ENCODE measurements at places on chromosomes 1 and 21. TPM values are rescaled to one million over a fixed set of nuclear protein-coding genes. Genes with fewer than 3 reads are reported as not detected.

Gene OR10K1
- not detected for polyA plus RNA-seq

Gene SYCP1
- 0.66 TPM for polyA plus RNA-seq

Gene CELA2B
- not detected for polyA plus RNA-seq

Gene ITLN2
- polyA plus RNA-seq = 8.0 TPM

Gene VASH2
- polyA plus RNA-seq = 129 TPM

Gene HEYL
- polyA plus RNA-seq = 1.6 TPM

Gene KCNT2
- polyA plus RNA-seq = 3.5 TPM

Gene SLC45A3
- 4.6 TPM for polyA plus RNA-seq

Gene S100A9
- polyA plus RNA-seq = not detected

Data from GM23338 (cell line).